ENCODE measurements at places on chromosomes 6 and 20. TPM values are rescaled to one million over a fixed set of nuclear protein-coding genes. Genes with fewer than 3 reads are reported as not detected.

DUSP15 gene
- total RNA-seq = not detected

CLPSL2 gene
- not detected for total RNA-seq

TRIM10 gene
- total RNA-seq = not detected

CTSZ gene
- 586 TPM for total RNA-seq

TREM1 gene
- total RNA-seq = 2.0 TPM

CNR1 gene
- total RNA-seq = 2.5 TPM

MGME1 gene
- total RNA-seq = 25.6 TPM

HDGFL1 gene
- not detected for total RNA-seq

VGLL2 gene
- not detected for total RNA-seq

TMEM74B gene
- not detected for total RNA-seq

HRH3 gene
- total RNA-seq = not detected

LYRM2 gene
- 24.5 TPM for total RNA-seq

TRAPPC3L gene
- total RNA-seq = not detected

UBD gene
- not detected for total RNA-seq

BMP2 gene
- total RNA-seq = 0.84 TPM

DLK2 gene
- 1.5 TPM for total RNA-seq

WFDC10B gene
- total RNA-seq = 0.88 TPM

AGER gene
- total RNA-seq = 0.98 TPM

RSPH9 gene
- 1.3 TPM for total RNA-seq

SNPH gene
- total RNA-seq = 9.4 TPM

RNF182 gene
- total RNA-seq = 17.0 TPM

NR2E1 gene
- not detected for total RNA-seq

NNAT gene
- not detected for total RNA-seq

SRMS gene
- total RNA-seq = not detected

COL12A1 gene
- 28.7 TPM for total RNA-seq

PBOV1 gene
- total RNA-seq = not detected

SASH1 gene
- total RNA-seq = 27.4 TPM

BTN1A1 gene
- not detected for total RNA-seq

DNMT3B gene
- total RNA-seq = 6.8 TPM

ARMC12 gene
- total RNA-seq = not detected
